HT-29 (cell line): ENCODE measurements at places on chromosomes 3 and 15. TPM values are rescaled to one million over a fixed set of nuclear protein-coding genes. Genes with fewer than 3 reads are reported as not detected.

DNA sequence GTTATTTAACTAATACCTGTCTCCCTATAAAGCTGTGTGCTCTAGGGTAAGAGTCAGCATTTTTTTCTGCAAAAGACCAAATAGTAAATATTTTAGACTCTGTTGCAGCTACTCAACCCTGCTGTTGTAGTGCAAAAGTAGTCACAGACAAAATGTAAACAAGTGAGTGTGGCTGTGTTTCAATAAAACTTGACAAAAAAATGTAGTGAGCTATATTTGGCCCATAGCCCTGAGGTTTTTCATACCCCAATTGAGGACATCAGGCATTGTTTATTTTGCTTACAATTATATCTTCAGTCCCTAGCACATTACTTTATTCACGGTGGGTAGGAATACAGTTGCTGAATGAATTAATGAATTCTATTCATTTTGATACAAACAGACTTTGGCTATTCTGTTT, 58.7 kb upstream of the TBC1D5 start:
- no peak for DNase-seq

DNA sequence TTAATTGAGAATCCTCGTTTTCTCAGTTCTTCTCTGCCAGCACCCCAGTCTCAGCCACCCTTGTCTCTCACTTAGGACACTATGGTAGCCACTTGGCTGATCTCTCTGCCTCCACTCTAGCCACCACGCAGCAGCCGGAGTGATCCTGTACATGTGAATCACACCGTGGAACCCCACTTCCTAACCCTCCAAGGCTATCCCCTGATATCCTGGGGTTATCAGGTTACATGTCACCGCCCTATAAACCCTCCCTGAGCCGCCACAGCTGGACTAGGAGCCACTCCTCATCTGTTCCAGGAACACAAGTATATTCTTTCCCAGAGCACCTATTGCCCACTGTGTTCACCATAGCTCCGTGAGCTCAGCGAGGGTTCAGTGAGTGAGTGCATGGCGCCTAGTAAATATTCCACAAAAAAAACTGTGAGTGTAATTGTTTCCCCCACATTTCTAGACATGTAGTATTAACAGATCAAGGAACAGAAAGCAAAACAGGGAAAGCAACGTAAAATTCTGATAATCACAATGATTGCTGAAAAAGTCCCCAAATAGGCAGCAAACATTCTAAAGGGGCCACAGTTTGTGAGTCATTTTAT, 661 bp upstream of the PARP14 start:
- DNase-seq = peak; percentile 70

GRCh38 chr15:95503107-95503506, 827.4 kb upstream of the NR2F2 start:
- no peak for DNase-seq

GRCh38 chr3:105255350-105255749, 111.4 kb upstream of the ALCAM start:
- DNase-seq = no peak

DNA sequence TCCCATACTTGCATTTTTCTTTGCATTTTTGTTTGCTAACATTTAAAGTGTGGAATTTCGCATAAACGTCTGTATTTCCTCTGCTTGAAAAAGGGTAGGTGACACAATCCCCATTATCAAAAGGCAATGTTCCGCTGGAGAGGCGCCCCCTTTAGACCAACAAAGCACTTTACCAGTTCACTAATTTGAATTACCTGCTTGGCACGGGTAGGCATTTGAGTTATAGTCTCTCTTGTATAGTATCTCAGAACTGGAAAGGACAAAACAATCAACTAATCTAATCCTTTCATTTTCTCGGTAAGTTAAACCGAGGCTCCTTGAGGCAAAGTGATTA, 775 bp upstream of the CCDC39 start:
- DNase-seq = no peak

Gene ACTRT3
- total RNA-seq = 3.3 and 3.4 TPM in 2 replicates

DNA sequence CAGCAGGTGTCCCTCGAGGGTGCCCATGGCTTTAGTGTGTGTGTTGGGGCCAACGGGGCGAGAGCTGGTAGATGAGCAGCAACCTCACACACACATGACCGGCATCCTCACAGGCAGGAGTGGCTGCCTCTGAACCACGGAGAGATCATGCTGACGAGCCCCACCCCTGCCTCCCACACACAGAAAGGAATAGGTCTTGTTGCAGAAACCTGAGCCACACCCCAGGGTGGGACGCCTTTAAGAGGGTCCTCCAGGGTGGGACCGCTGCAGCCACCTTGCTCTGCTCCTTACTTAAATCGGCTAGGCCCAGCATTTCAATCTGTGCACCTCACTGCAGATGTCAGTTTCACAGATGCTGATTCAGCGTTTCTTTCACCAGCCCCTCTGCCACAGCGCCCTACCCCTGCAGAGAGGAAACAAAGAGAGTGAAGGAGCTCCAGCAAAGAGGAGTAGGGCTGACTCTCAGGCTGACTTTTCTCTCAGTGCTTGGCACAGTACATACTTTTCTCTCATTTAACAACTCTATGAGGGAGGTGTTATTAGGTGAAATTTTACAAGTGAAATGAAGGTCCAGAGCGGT, 61.2 kb upstream of the EPHB3 start:
- no peak for DNase-seq

Gene RBP2
- total RNA-seq = not detected in 2 replicates

Gene DLL4
- total RNA-seq = 3.8 and 4.4 TPM in 2 replicates

Gene TCAIM
- total RNA-seq = 8.2 and 13.7 TPM in 2 replicates

Gene GABRR3
- total RNA-seq = not detected in 2 replicates

DNA sequence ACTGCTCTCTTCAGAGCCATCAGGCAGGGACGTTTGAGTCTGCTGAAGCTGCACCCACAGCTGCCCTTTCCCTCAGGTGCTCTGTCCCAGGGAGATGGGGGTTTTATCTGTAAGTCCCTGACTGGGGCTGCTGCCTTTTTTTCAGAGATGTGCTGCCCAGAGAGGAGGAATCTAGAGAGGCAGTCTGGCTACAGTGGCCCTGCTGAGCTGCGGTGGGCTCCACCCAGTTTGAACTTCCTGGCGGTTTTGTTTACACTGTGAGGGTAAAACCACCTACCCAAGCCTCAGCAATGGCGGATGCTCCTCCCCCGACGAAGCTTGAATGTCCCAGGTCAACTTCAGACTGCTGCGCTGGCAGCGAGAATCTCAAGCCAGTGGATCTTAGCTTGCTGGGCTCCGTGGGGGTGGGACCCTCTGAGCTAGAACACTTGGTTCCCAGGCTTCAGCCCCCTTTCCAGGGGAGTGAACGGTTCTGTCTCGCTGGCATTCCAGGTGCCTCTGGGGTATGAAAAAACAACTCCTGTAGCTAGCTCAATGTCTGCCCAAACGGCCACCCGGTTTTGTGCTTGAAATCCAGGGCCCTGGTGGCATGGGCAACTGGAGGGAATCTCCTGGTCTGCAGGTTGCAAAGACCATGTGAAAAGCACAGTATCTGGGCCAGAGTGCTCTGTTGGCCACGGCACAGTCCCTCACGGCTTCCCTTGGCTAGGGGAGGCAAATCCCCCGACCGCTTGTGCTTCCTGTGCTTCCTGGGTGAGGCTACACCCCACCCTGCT, 21.1 kb upstream of the ST6GAL1 start:
- peak; percentile 44 for DNase-seq

DNA sequence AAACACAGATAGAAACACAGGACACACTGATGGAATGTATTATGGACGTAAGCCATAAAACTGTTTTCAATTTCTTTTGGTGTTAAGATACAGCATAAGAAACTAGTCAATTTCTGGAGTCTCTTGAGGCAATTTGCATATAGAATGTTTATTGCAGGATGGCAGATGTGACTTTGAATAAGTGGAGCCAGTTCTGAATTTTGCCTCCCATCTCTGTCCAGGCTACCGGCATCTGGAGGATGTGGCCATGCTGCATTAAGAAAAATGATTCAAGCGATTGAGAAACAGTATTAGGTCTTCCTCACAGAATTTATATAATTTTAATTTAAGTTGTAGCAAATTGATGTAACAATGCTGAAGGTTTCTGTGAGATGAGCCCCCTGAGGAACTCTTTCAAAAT, 81.5 kb downstream of the CHST2 start:
- no peak for DNase-seq

DNA sequence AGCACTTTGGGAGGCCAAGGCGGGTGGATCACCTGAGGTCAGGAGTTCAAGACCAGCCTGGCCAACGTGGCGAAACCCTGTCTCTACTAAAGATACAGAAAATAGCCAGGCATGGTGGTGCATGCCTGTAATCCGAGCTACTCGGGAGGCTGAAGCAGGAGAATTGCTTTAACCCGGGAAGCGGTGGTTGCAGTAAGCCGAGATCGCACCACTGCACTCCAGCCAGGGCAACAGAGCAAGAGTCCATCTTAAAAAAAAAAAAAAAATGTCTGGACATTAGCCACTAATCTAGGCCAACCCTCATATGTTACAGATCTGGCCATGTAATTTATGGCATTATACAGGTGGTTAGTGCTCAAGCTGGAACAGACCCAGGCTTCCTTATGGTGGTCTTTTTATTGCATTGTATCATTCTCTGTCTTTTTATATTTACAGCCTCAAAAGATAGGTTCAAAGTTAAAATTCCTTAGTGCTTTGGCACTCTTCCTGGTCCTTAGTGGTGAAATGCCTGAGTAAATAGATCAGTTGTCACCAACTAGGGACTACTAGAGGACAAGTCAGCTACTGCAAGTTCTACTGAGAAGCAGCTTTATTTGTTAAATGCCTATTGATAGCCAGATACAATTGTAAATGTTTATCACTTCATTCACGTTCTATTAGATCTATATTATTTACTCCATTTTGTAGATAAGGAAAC, 16.0 kb downstream of the STARD9 start:
- peak; percentile 55 for DNase-seq

DNA sequence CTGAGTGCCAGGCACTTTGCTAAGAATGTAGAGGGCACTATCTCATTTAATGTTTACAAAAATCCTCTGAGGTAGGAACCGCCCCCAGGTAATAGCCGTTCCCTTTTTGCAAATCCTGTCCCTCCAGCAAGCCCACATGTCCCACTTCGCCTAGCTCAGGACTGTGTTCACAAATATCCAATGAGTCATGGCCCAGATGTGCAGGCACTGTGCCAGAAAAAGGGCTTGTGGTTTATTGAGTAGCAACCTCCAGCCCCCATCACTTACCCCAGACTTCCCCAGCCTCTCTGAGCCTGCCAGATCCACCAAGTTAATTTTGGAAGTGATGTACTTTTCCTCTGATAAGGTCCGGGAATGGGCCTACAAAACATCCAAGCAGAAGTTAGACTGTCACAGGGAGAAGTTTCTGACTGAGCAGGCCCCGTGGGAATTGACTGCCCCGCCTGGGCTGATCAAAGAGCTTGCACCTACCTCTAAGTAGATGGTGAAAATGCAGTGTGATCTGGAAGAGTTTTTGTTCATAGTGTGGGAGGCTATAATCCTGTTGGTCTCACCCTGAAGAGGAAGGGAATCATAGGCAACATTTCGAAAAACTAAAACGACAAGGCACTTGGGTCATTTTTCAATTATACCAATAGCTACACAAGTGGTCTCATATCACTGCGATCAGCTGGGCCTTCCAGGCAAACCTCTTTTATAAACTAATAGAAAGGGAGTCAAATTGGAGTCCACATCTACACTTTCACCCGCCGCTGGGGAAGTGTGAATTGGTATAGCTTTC, 15.7 kb downstream of the KIF9 start:
- peak; percentile 71 for DNase-seq

Gene SMCO1
- total RNA-seq = not detected in 2 replicates

- DNase-seq = no peak
Measured at GRCh38 chr3:37610529-37610928, 251.2 kb upstream of the CTDSPL start.

DNA sequence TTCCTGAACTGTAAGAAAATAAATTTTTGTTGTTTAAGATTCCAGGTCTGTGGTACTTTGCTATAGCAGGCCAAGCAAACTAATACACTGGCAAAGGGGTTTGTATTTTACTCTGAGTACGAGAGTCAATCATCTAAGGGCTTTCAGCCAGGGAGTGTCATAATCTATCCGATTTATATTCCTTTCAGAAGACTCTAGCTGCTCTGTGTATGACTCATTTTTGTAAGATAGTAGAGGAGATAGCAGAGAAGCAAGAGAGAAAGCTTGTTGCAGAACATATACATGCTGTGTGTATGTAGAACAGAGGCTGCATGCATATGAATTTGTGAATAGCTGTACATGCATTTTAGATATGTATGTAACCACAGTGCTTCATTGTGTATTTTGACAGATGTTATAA, 577.9 kb upstream of the EPHA6 start:
- DNase-seq = peak; percentile 27

DNA sequence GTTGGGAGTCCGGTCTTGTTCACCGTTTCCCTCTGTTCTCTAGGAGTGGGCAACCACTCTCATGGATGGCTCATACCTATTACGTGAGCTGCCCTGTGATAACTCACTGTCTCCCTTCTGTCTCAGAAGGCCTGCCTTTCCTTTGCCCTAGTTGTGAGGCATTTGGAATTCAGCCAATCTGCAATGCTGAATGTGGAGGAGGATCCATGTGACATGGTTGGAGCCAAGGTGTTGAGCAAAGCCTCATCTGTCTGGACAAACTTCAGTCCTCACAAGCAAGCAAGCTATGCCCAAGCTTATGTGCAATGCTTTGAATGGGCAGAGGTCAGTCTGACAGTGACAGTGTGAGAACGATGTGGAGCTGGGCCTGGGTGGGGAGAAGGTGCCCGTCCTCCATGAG, 37.8 kb upstream of the ATP10A start:
- no peak for DNase-seq

GRCh38 chr3:157523814-157524213, 20.6 kb upstream of the VEPH1 start:
- DNase-seq = no peak

DNA sequence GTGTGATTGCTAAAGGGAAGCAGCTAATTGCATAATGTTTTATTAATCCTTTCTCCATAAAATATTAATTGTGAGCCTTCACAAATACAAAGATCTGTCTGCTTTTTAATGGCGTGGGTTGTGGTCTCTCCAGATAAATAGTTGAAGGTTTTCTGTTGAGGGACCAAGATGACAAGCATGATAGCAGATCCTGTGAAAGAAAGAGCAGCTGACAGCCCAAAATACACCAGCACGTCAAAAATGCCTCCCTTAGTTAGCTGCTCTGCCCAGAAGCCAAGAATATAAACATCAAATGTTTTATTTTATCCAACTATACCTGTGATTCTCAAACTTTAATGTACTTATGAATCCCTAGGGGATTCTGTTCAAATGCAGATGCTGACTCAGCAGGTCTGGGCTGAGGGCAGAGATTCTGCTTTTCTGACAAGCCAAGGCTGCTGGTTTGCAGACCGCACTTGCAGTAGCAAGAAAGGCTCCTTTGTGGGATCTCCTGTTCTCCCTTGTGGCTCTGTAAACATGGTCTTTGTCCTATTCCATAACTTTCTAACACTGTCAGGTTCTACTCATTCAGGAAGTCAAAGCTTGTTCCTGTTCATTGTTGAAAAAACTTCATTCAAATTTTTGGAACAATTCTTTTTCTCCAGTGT, 119.1 kb upstream of the SLC25A36 start:
- DNase-seq = no peak

GRCh38 chr3:172447611-172448579, at the start of gene GHSR:
Gene GHSR (minus strand): TSS chr3:172448456. CDS start chr3:172448413, 43 bp downstream.
- no peak for DNase-seq

Gene HESX1
- total RNA-seq = 0.47 TPM in 1 of 2 replicates, not detected in the other
